Stimulated activated CD8-positive, alpha-beta memory T cell treated with anti-CD3 and anti-CD28 coated beads, Interleukin-4, amount 100 ng/mL, for 1 hour (primary cell): ENCODE measurements at places on chromosomes 3 and 15.

DNA sequence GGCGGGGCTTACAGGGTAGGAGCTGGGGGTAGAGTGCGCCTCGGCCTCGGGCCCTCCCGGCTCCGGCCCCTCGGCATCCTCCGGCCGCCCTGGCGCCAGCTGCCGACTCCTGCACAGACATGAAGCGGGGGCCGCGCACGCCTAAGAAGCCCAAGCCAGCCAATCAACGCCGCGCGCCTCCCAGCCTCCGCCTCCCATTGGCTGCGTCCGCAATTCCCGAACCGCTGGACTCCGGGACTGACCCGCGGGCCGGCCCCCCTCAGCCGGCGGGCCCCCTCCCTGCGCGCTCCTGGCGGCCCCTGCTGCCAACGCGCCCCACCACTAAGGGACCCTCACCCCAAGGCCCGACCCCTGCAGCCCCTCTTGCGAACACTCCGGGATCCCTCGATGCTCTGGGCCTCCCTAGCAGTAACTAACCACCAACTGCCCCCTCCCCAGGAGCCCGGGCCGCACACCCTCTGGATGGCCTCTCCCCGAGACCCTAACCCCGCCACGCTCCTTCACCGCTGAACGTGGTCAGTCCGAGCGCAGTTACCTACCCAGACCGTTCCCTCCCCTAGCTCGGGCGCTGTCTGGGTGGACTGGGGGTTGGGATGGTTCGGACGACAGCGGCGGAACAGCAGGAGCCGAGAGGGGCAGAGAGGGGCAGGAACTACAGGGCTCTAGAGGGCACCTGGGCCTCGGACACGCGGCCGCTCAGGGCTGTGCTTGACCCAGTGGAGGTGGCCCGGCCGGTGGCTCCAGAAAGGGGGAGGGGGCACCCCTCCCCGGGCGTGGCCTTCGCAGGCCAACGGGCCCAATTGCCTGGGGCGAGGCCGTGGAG is 5.0 kb downstream of the GATA2 start:
- no peak for DNase-seq

DNA sequence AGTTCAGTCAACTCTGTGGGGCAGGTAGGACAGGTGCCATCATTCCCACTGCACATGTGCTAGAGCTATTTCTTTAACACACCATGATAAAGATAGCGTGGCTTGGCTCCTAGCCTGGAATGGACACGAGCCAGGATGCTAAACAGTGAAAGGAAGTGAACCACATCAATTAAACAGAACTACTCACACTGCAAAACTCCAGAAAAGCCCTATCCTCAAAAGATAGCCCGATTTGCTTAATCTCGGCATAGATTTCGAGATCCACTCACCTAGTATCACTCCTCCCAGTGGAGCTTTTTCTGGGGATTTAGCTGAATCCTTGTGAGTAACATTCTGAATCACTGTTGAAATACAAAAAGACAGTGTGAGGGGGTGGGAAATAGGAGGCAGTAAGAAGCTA is 118.0 kb downstream of the ABI3BP start:
- DNase-seq = no peak

- DNase-seq = no peak
These were observed 272.6 kb downstream of the PDCD6IP start for GRCh38 chr3:34070831-34071585.

GRCh38 chr3:98894791-98895576 is 6.5 kb downstream of the DCBLD2 start:
- DNase-seq = no peak

- DNase-seq = no peak
These were observed 57.6 kb downstream of the GAP43 start for GRCh38 chr3:115680803-115681345.
